ENCODE measurements at places on chromosomes 7 and 10. TPM values are rescaled to one million over a fixed set of nuclear protein-coding genes. Genes with fewer than 3 reads are reported as not detected.

Gene PHKG1
- total RNA-seq, result 0.12 TPM

Gene HDAC9
- total RNA-seq, result 2.4 TPM

Gene ETV1
- 1.5 TPM for total RNA-seq

Gene SLC18A3
- total RNA-seq, result not detected

Gene NXPH1
- total RNA-seq, result not detected

Gene UCN3
- total RNA-seq, result not detected

Data from pericardium fibroblast (primary cell).